ENCODE measurements at places on chromosomes 11 and 22.

- no peak overlapping the region for H3K4me3 ChIP-seq
- DNase-seq: no peak
- no peak overlapping the region for H3K27ac ChIP-seq
- peaks cover 37% of the 10 kb centered on the region for H3K36me3 ChIP-seq
- no peaks in the 10 kb centered on the region for H3K4me1 ChIP-seq
- no peaks in the 10 kb centered on the region for H3K27me3 ChIP-seq
Observed at GRCh38 chr22:38124236-38124974, 13.9 kb upstream of the BAIAP2L2 start.

GRCh38 chr11:102929972-102930371 is 25.6 kb downstream of the MMP13 start:
- no peaks in the 10 kb centered on the region for H3K27me3 ChIP-seq
- H3K4me3 ChIP-seq: no peak overlapping the region
- H3K27ac ChIP-seq: no peak overlapping the region
- no peaks in the 10 kb centered on the region for H3K36me3 ChIP-seq
- DNase-seq: no peak
- no peaks in the 10 kb centered on the region for H3K4me1 ChIP-seq

- H3K36me3 ChIP-seq: no peaks in the 10 kb centered on the region
- no peaks in the 10 kb centered on the region for H3K4me1 ChIP-seq
- H3K27ac ChIP-seq: no peak overlapping the region
- no peak for DNase-seq
Observed at GRCh38 chr11:27882066-27882697, 181.9 kb upstream of the BDNF start.

DNA sequence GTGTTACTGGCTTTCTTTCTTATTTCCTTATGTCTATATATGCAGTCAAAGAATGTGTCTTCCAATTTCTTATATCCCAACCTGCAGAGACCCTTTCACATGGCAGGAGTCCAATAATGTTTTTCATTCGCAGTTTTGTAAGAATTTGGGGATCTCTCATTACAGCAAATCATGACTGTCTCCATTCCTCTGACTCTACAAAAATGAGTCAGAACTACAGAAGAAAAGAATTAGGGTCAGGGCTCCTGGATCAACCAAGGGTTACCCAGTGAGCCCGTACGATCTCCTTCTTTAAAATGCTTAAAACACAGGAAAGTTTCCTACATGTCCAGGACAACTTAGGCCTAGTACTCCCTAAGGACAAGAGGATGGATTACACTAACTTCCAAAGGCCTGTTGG is 42.2 kb downstream of the RPUSD4 start:
- no peaks in the 10 kb centered on the region for H3K27me3 ChIP-seq
- DNase-seq: no peak
- no peak overlapping the region for H3K4me3 ChIP-seq
- H3K36me3 ChIP-seq: no peaks in the 10 kb centered on the region
- H3K27ac ChIP-seq: no peak overlapping the region

GRCh38 chr22:37240240-37240940 is 3.7 kb downstream of the RAC2 start:
- DNase-seq: no peak
- H3K4me3 ChIP-seq: no peak overlapping the region
- H3K4me1 ChIP-seq: peaks cover 93% of the 10 kb centered on the region

DNA sequence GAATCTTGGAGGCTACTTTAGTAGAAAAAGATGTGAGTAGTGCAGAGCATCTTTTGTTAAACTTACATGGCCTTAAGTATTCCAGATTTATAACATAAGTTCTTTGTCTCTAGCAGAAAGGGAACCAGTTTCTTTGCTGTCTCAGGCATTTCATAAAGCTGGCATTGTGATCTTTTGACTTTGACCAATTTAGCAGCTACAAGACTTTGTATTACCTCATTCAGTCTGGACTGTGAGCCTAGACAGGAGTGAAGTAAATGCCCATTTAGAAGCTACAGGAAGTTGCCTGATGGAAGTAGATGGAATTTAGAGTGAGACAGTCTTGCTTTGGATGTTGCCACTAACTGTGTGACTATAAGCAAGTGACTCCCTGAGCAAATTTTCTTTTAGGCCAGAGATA is 25.7 kb upstream of the GLYAT start:
- no peaks in the 10 kb centered on the region for H3K27me3 ChIP-seq
- no peaks in the 10 kb centered on the region for H3K4me1 ChIP-seq
- no peak overlapping the region for H3K27ac ChIP-seq
- no peak overlapping the region for H3K4me3 ChIP-seq
- DNase-seq: no peak
- H3K36me3 ChIP-seq: no peaks in the 10 kb centered on the region

DNA sequence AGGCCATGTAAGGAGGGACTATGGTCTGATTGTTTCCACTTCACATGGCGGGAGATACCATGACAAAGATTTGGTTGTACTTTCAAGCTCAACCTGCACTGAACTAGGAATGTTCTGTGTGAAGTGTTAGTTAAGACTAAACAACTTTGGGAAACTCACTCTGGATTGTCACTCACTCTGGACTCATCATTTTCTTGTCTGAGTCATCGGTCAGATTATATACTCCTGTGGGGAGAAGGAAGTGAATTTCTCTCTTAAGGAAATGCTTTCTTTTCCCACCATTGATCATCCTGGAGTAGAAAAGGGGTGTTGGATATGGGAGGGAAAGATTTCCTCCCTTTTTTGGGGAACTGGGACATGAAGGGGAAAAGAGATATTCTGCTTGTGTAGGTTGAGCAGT is 26.9 kb upstream of the CAT start:
- DNase-seq: no peak
- no peaks in the 10 kb centered on the region for H3K36me3 ChIP-seq
- no peaks in the 10 kb centered on the region for H3K27me3 ChIP-seq
- H3K4me1 ChIP-seq: no peaks in the 10 kb centered on the region
- no peak overlapping the region for H3K4me3 ChIP-seq
